Stimulated activated CD8-positive, alpha-beta memory T cell treated with anti-CD3 and anti-CD28 coated beads, Interleukin-15, amount 100 ng/mL, for 48 hours (primary cell): ENCODE measurements at places on chromosomes 4 and X.

- DNase-seq: no peak
Observed at GRCh38 chr4:117478702-117479101, 393.3 kb upstream of the TRAM1L1 start.

- no peak for DNase-seq
Observed at GRCh38 chr4:168177546-168178149, 85.3 kb downstream of the ANXA10 start.

GRCh38 chrX:23436875-23437274, 102.2 kb downstream of the PTCHD1 start:
- DNase-seq: no peak

DNA sequence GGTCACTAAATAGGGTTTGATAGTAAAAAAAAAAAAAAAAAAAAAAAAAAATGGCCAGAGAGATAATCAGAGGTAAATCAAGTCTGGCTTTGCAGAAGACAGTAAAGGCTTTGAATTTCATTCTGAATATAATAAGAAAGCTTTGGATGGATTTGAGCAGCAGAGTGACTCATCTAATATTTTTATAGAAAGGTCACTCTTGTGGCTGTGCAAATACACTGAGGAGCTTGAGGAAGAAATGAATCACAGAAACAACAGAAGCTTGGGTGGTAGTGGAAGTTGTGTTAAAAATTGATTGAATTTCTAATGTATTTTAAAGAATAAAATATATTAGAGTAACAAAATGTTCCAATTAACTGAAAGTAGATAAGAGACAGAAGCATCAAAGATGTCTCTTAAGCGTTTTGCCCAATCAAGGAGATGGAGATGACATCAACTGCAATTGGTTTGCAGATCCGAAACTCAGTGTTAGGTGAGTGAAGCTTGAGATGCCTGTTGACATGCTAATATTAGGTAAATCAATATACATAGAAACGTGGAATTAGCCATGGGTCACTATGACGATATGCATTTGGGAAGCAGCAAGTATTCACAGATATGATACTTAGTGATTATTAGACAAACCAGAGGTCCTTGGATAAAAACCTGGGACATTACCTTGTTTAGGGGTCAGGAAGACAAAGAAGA, 280.5 kb downstream of the GPM6A start:
- no peak for DNase-seq

DNA sequence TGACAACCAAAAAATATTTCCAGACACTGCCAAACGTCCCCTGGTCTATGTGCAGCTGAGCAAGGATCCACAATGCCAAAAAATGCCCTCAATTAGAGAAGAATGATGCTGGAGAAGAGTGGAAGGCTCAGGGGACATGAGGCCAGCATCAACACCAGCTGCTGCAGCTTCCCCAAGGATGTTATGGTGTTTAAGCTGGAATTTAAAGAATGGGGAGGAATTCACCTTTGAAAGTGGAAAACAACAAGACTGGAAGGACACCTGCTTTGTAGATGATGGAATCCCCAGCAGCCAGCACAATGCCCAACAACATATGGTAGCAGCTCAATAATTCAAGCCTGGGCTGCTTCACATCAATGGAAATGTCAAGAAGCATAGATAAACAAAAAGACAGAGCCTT, 20.3 kb upstream of the SMPX start:
- DNase-seq: no peak

DNA sequence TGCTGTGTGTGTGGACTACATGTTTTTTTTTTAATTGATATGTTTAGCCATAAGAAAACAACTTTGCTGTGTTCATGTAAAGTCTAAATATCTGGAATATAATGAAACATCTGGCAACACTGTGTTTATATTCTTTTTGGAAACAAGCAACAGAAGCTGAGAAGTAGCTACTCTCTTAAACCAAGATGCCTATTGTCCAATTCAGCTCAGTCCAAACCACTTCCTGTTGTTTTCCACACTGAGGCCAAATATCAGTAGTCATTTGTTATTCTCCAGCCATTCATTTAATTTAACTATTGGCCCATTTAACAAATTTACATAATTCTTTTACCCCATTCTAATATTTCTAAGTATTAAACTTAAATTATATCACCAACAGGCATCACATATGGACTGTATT, 903.0 kb upstream of the SLIT2 start:
- no peak for DNase-seq

GRCh38 chr4:188300385-188300784, 161.1 kb downstream of the TRIML1 start:
- no peak for DNase-seq
